ENCODE measurements at places on chromosomes 5 and 9. TPM values are rescaled to one million over a fixed set of nuclear protein-coding genes. Genes with fewer than 3 reads are reported as not detected.

DNA sequence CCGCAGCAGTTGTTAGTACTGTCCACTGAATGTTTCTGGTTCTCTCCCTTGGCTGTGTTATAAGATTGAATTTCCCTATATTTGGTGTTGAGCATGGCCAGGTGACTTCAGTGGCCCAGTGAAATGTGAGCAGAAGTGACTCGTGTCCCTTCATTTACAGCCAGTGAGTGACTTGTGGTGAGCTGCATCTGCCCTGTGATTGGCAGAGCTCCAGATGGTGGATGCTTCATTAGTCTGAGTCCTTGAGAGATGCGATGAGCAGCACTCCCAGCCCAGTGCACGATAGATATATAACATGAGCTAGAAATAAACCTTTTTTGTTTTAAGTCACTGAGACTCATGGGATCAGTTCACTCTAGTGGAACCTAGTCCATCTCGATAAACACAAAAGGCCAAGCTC lies 19.3 kb downstream of the PCSK5 start:
- no peak for DNase-seq

Gene PCDHB3
- total RNA-seq: not detected

DNA sequence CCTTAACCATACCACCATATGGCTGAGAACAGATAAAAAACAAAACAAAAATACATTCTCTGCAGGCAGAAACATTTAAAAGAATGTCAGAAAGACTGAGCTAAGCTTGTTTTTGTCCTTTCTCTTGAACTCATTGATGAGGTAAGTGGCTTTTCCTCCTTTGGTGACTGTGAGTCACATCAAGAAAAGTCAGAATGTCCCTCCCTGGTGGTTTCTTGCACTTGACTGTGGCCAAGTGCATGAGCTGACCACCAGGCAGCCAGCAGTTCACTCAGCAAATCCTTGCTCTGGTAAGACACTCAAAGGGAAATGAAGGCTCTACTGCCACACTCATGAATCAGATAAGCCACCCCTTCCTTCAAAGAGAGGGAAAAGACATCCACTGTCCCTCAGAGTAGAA lies 970.9 kb downstream of the TAF11L14 start:
- DNase-seq: no peak

DNA sequence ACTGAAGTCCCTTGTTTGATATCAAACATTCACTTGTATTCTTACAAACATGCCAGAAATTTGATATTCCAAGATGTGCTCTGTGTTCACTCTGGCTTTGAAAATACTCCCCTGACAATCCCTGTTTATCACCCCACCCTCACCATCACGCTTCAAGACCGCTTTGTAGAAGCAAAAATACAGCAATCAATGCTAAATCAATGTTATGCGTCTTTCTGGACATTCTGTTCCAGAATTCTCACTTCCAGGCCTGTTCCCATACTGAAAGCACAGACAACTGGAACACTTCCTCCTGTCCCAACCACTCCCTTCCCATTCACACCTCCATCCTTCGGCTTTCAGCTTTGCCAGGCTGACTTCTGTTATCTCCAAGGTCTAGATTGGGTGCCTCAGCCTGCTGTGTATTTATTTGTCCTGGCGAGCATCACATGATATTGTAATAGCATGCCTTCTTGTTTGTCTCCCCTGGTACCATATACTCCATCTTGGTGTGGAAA lies 72.8 kb downstream of the SNCAIP start:
- DNase-seq: no peak

GRCh38 chr9:128242124-128242523 lies 33.7 kb downstream of the GOLGA2 start:
- no peak for DNase-seq

- DNase-seq: no peak
These were observed 353.9 kb upstream of the MEF2C start for GRCh38 chr5:89236900-89237299.

GRCh38 chr5:109714592-109714991 lies 24.9 kb downstream of the MAN2A1 start:
- no peak for DNase-seq

DNA sequence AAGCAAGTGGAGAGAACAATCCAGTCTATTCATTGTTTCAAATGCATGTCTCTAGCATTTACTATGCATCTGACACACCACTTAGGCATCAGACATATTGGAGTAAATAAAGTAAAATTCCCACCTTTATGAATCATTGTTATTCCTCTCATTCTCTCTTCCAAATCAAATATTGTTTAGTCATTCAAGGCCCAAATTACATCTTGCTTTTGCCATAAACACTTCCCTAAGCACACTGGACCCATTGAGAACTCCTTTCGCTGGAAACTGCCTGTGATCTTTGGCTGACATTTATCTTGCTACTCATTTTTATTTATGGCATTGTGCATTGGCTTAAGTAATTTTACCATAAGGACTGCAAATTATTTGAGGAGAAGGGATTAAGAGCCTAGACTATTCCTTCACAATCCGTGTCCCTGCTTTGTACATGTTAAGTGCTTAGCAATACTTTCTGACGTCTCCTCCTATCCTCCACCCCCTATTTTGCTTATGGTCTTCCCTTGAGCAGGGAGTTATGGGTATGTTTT lies 7.4 kb downstream of the C5orf46 start:
- DNase-seq: no peak

GRCh38 chr5:119404033-119404432 lies 48.2 kb downstream of the TNFAIP8 start:
- no peak for DNase-seq

DNA sequence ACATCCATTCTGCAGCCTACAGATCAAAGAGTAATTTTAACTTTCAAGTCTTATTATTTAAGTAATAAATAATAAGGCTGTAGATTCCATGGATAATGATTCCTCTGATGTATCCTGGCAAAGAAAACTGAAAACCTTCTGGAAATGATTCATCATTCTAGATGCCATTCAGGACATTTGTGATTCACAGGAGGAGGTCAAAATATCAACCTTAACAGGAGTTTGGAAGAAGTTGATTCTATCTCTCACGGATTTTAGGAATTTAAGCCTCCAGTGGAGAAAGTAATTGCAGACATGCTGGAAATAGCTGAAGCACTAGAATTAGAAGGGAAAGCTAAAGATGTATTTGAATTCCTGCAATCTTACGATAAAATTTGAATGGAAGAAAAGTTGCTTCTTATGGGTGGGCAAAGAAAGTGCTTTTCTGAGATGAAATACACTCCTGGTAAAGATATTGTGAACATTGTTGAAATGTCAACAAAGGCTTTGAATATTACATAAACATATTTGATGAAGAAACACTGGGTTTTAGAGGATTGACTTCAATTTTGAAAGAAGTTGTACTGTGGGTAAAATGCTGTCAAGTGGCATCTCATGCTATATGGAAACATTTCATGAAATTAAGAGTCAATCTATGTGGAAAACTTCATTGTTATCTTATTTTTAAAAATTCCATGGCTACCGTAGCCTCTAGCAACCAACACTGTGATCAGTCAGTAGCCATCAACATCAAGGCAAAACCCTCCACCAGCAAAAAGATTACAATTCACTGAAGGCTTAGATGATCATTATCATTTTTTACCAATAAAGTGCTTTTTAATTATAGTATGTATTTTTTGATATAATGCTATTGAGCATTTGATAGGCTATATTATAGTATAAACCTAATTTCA lies 1141.0 kb downstream of the CDH12 start:
- DNase-seq: no peak

- DNase-seq: no peak
These were observed 35.8 kb downstream of the CDH6 start for GRCh38 chr5:31229266-31229665.

GRCh38 chr9:76592974-76593347 lies 134.0 kb downstream of the GCNT1 start:
- no peak for DNase-seq

Gene MCC
- 7.5 TPM for total RNA-seq

- no peak for DNase-seq
These were observed 202.4 kb upstream of the CDH9 start for GRCh38 chr5:27240791-27241190.

- no peak for DNase-seq
These were observed 196.5 kb upstream of the TBCA start for GRCh38 chr5:77972469-77973252.

DNA sequence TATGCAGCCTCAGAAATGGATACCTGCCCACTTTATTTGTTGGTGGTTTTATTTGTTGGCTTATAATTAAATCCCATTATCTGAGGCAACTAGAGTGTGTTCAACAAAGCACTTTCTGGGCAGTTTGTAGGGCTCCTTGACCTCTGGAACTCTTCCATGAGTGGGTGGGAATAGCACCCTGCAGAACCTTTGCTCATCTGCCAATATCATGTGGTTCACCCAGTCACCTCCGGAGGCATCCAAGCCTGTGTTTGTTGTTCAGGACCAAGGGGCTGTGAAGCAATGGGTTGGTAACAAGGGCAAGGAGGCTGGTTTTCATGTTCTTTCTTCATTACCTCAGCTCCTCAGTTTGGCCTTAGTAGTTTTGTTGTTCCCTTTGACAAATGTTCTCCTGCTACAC lies 314.0 kb downstream of the NDUFS4 start:
- DNase-seq: no peak

- DNase-seq: peak; percentile 93
These were observed at the start of gene JAKMIP2 for GRCh38 chr5:147782110-147783028. Gene JAKMIP2, minus strand, starts transcription at chr5:147782728. Its CDS starts 110,922 bp downstream, at chr5:147671806.

Gene BTNL9
- total RNA-seq: not detected

GRCh38 chr9:87516222-87516925 lies 18.7 kb downstream of the DAPK1 start:
- no peak for DNase-seq

Gene PARP8
- 79.8 TPM for total RNA-seq

DNA sequence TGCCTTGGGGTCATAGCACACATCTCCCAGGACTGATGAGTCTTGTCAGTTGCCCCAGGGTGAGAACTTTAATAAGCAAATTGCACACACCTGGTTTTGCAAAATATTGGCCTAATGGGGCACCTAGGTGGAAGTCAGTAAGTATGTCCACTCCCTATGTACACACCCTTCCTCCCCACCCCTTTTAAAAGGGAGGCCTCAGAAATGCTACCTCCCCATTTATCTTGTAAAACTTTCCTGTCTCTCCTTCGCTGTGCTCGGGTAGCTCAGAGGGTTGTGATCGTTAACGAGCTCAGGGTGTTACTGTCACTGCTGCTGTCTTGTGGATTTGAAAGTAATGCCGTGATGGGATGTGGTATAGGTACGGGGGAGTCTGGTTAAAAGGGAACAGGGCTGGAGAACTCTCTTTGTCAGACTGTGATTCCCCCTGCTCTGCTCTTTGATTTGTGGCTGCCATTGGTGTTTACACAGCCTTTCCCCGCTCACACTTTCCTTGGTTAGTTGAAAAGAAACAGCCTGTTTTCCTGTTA lies 26.2 kb downstream of the ZNF462 start:
- DNase-seq: no peak

Gene RANBP17
- total RNA-seq: not detected

DNA sequence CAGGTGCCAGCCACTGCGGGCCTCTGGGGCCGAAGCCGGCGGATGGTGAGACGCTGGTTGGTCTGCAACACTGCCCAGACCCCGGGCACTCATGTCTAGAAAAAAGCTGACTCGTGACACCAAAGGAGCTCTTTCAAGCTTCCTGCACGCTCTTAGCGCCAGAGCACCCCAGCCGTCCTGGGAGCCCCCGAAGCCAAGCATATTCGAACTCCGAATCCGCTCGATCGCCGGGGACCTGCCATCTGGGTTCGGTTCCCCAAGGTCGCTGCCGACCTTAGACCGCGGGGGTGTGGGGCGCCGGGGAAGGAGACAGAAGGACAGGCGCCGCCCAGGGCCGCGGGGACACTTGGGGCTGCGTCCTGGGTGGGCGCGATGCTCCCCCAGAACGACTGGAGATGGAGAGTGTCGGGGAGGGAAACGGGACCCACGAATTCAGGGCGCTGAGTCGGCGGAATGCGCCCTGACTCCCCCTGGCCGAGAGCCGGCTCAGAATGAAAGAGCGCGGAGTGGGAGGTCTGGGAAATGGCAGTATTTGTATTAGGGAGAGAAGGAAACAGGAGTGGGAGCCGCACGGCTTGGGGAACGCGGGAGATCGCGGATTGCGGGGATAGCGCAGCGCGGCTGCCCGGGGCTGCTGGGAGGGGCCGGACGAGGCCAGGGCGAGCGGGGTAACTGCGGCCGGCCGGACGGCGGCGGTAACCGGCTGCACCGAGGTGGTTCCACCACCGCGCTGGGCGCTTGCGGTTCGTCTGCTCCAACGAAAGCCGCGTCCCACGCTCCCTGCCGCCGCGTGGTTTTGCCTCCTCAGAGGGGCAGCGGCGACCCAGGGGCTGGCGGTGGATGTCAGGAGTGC lies 20.1 kb upstream of the MARCHF6 start:
- DNase-seq: peak; percentile 39

GRCh38 chr9:95094002-95094401 lies 223.5 kb downstream of the FANCC start:
- DNase-seq: no peak

Gene SLC1A3
- not detected for total RNA-seq

GRCh38 chr9:134178768-134179551 lies 14.6 kb upstream of the RNU6ATAC start:
- DNase-seq: no peak

Gene MARVELD2
- total RNA-seq: 0.26 TPM

GRCh38 chr5:147920420-147921030 lies 14.2 kb upstream of the C5orf46 start:
- no peak for DNase-seq

DNA sequence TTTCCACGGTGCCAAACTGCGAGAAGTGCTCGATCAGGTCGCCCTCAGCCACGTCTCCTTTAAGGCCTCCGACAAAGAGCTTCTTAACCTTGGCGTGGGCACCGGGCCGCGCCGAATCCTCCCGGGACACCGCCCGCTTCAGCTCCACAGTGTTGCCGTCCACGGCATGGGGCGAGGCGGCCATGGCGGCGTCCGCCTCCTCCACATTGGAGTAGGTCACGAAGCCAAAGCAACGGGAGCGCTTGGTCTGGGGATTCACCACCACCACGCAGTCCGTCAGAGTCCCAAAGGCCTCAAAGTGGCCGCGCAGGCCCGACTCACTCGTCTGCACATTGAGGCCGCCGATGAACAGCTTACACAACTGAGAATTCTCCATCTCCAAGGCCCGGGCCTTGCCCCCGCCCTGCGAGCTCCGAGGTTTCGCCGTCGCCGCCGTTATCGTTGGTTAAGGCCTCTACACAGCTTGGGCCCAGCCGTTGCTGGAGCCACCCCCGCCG lies 424 bp downstream of the HNRNPA0 start:
- no peak for DNase-seq

DNA sequence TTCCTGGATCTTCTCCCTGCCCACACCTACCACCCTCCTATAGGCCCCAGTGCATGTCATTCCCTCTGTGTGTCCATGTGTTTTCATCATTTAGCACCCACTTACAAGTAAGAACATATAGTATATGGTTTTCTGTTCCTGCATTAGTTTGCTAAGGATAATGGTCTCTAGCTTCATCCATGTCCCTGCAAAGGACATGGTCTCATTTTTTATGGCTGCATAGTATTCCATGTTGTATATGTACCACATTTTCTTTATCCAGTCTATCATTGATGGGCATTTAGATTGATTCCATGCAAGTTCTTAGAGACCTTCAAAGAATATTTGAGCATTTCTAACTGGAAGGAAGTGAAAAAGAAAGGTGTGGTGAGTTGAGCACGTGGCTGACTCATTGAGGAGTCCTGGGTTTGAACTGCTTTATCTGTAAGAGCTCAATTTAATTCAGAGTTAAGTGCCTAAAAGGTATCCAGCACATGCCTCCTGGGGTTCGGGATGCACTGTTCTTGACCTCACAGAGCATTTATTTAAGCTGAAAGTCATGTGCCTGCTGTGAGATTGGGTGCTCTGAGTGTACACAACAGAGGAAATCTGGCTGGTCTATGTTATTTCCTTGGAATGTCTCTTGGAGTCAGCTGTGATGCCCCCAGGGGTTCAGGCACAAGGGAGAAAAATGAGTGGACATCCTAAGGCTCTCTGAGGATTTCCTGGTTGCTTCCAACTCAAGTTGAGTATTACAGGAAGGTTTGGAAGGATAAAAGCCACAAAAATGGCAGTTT lies 56.4 kb downstream of the SH3GL2 start:
- no peak for DNase-seq

Gene UCK1
- 29.6 TPM for total RNA-seq

Gene MYOT
- not detected for total RNA-seq
